Ovary (tissue), 10 donors: ENCODE measurements at places on chromosomes 3 and 15.

- DNase-seq: no peak
These were observed 17.8 kb upstream of the CLDN1 start for GRCh38 chr3:190340071-190340470.

DNA sequence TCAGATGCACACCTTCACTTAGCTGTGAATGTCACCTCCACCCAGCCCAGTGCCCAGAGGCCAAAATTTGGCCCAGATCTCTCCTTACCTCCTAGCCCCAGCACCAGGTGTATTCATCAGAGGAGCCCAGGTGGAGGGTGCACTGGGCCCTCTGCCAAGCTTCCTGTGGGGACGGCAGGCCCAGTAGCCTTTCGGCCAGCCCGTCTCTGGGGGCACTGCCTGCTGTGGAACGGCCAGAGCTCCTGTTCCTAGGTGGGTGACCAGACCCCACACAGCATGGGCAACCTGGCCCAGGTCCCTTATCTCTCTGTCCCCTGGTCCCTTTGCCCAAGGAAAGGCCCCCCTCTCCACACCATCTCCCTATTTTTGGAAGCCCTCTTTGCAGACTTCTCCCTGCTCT lies 67.8 kb downstream of the AAGAB start:
- DNase-seq: no peak

GRCh38 chr15:65339920-65340319 lies 35.4 kb downstream of the RNU5B-1 start:
- DNase-seq: no peak

DNA sequence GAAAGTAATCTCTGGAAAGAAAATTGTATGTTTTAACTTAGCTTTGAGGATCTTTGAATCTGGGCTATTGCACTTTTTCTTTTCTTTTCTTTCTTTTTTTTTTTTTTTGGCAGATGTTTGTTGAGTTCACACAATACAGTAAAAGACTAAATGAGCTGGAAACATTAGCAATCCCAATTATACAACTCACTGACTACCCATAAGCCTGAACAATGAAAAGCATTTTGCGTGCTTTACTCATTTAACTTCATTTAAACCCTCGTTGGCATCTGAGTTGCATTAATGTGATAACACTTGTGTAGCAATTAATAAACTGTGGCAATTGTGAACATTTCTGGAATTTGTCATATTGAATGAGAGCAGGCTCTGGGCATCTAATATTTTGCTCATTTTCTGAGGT lies 269.4 kb upstream of the RBMS3 start:
- no peak for DNase-seq

DNA sequence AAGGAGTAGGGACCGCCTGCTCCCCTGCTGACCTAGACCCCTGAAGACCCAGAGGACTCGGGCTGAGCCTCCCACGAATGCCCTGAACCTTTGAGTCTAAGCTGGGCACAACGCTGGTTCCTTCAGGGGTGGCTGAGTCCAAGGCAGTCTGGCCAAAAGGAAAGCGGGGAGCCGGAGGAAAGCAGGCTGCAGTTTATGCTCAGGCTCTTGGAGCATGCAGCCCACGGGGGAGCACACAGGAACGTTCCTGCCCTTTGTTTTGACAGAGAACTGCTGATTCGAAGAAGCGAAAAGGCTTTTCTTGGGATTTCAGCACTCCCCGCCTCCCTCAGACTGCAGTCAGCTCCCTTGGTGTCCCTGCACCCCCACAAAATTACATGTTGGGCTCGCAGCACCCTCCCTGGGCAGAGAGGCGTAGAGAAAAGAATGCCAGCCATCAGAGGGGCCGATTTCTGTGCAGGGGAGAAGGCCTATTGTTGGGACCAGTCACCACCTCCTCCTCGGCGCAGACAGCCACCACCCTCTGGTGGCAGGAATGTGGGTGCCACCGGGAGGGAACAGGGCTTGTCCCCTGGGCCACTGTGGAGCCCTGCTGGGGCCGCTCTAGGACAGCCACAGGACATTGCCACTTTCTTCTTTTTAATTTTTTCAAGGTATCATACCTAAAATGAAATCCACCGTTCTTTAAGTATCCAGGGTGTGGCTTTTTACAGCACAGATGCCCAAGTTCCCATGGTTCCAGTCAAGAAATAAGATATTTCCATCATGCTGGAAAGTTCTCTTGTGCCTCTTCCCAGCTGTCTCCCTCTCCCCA lies 72.2 kb downstream of the SMAD6 start:
- DNase-seq: peak; percentile 82

GRCh38 chr15:58495891-58496408 lies 64.2 kb downstream of the LIPC start:
- no peak for DNase-seq

GRCh38 chr3:130838898-130839600 lies 54.8 kb upstream of the ATP2C1 start:
- DNase-seq: no peak

DNA sequence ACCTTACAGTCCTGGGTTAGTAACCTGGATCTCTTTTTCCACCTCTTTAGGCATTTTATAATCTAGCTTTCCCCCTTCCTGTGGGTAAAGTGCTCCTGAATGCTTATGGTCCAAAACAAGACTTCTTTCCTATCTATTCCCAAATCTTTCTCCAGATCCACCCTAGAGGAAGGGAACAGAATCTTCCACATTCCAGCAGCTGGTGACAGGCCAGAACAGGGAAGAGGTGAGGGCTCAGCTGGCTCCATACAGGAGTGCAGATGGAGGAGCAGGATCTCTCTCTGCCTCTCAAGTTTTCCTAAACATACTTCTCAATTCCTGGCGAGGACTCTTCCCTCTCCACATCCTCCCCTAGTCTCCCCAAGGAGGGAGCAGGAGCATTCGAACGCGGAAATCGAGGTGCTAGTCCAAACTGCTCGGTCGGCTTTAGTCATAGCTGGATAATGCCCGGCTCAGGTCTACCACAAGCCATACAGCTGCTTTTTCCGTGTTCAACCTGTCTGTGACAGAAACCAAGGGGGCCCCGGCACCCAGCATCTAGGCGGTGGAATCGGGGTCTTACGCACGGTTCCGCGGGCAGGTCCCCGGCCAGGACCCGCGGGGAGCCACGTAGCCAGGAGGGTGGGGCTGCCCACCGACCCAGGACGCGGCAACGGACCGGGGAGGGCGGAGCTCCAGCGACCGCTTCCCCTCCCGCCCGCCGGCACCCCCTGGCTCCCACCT lies 4.0 kb downstream of the RASSF1 start:
- DNase-seq: no peak

GRCh38 chr3:128083980-128084674 lies 31.9 kb downstream of the SEC61A1 start:
- no peak for DNase-seq
